IMR-90 (cell line): ENCODE measurements at places on chromosomes 7 and 10.

GRCh38 chr10:97072851-97073665 lies 112.7 kb downstream of the SLIT1 start:
- DNase-seq, result peak; percentile 71

GRCh38 chr7:103048833-103049232 lies 25.8 kb downstream of the FBXL13 start:
- DNase-seq, result peak; percentile 20

GRCh38 chr7:44065431-44066110 lies at the start of gene PGAM2:
PGAM2 (minus strand) TSS chr7:44065567; CDS start chr7:44065529, 38 bp downstream.
- no peak for DNase-seq

- no peak for DNase-seq
Measured at GRCh38 chr10:17022466-17022825, 107.2 kb downstream of the CUBN start.

DNA sequence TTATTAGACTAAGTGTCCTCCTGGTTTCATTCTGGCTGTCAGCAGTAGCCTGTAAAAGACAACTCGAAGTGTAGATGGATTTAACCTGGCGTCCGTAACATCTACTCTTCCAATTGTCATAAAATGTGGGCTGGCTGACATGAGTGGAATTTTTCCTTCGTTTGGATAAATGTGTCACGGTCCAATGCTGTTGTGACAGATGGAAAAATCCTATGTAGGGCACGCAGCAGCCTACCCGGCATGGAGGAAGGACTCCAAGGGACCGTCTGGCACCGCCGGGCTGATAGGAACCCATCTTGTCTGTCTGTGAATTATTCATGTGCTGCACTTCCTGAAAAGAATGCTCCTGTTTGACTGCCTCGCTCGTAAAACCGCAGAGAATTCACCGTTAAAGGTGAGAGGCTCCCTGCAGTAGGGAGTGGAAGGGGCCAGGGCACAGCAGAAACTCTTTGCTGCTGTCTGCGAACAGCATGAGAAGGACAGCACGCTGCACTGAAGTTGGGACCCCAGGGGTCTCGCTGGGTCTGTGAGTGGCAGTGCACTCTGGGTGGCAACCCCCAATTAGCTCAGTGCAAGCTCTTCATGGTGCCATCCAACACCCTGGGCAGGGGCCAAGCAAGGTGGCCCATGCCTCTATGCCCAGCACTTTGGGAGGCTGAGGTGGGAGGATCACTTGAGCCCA lies 1.6 kb upstream of the ORAI2 start:
- no peak for DNase-seq

DNA sequence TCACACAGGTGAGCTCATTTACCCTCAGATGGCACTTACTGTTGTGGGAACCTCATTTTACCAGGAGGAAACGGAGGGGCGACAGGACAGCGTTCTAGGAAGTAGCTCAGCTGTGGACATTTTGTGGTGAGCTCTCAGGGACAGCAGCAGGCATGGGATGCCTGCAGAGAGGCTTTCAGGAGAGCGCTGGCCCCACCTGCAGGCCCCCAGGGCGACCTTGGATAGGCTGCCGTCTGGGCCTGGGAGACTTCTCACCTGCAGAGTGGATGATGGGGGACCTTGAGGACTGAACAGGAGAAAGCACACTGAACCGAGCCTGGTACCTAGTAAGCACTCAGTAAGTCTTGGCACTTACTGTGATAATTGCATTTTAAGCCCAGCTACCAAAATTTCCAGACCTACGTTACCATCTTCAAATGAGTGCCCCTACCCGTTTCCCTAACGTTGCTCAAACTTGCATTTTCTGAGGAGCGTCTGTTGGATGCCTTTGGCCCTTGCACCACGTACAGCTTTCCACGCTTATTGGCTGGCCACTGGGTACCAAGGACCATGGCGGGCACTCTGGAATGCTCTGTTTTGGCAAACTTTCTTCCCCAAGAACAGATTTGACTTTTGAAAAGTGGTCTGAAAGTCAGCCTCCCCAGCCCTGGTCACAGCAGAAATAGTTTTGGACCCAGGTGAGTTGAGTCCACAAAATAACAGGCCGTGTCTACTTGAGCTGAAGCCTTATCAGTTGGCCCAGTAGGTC lies 223.4 kb downstream of the EBF3 start:
- DNase-seq, result no peak

GRCh38 chr7:43647339-43647672 lies 64.4 kb downstream of the STK17A start:
- peak; percentile 89 for DNase-seq

GRCh38 chr10:49620286-49620810 lies 6.5 kb downstream of the CHAT start:
- no peak for DNase-seq

GRCh38 chr10:78942091-78942501 lies 126.7 kb upstream of the ZMIZ1 start:
- no peak for DNase-seq

DNA sequence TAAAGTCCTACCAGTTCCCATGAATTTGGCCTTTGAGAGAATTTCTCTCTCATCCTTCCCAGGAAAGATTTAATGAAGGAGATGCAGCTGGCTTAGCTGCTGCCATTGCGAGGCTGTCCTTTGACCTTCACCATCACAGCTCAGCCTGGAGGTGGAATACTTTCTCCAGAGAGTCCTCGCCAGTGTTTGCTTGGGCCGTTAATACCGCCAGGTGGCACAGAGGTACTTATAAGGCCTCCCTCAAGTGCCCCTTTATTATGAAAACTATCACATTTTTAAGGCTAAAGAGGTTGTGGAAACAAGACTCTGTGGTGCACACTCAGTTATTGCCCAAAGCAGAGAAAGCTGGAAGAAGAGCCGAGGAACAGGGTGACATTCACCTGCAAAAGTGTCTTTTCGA lies 330.6 kb downstream of the CCSER2 start:
- no peak for DNase-seq

DNA sequence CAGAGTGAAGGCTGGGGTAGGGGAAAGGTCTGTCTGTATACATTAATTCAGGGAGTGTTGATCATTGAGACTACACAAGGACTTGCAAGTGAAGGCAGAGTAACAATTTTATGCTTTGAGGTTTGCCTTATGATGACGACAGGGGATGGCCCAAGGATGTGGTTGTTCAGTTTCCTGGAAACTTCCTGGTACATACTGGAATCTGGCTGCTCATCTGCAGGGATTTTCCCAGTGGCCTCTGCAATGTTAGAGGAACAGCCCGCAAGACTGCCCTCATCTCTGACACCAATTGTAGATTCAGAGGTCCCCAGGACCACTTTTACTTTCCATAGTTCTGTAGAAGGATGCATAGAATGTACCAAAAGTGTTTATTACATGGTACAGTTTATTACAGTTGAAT lies 189.6 kb downstream of the TMEM178B start:
- DNase-seq, result no peak

DNA sequence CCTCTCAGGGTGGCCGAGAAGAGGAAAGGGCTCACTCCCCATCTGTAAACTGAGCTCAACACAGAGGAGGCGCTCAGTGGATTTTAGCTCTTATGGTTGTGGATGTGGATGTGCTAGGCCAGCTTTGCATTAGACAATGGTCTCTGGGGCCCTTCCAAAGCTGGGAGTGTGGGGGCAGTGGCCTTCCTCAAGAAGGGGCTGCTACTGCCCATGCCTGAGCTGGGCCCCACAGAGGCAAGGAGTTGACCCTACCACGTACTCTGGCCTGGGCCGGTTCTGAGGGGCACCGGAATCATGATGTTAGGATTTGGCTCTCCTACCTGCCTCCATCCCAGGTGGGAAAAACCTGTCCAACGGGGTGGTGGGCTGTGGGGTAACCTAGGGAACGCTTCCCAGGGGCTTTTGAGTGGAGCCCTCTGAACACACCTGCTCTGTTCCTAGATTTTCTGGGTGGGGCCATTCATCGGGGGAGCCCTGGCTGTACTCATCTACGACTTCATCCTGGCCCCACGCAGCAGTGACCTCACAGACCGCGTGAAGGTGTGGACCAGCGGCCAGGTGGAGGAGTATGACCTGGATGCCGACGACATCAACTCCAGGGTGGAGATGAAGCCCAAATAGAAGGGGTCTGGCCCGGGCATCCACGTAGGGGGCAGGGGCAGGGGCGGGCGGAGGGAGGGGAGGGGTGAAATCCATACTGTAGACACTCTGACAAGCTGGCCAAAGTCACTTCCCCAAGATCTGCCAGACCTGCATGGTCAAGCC lies 11.5 kb downstream of the AQP1 start:
- DNase-seq, result no peak

DNA sequence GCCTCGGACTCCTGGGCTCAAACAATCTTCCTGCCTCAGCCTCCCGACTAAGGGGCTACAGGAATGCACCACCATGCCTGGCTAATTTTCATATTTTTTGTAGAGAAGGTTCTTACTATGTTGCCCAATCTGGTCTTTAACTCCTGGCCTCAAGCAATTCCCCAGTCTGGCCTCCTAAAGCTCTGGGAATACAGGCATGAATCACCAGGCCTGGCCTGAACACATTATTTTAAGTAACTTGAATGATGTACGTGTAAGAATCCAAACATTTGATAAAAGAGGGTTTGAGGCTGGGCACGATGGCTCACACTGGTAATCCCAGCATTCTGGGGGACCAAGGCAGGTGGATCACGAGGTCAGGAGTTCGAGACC lies 13.0 kb upstream of the BAMBI start:
- DNase-seq, result peak; percentile 79

DNA sequence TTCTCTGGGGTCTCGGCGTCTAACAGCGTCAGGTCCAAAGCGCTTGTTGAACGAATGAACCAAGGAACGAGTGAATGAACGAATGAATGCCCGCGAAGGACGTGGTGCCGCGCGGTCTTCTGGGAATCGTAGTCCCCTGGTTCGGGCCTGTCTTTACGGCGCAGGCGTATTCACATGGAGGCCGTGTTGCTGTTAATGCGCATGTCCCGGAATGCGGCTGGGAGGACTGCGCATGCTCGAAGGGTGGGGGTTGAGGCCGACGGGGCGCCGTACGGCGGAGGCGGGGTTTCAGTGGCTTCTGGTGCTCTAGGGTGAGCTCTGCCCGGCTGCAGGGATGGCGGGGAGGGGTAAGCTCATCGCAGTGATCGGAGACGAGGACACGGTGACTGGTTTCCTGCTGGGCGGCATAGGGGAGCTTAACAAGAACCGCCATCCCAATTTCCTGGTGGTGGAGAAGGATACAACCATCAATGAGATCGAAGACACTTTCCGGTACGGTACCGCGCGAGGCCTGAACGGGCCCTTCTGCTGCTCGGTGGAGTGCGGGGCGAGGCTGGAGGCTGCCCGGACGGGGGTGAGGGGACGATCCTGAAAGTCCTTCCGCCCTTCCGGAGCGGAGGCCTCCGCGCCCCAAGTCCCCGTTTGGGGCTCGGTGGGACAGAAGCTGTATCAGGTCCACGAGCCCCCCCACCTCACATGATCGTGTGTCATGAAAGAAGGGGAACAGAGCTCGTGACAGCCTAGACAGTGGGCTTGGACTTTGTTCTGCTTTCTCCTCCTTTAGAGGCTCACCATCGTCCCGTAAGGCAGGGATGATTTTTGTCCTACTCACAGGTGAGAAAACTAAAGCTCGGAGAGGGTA lies at the start of gene ATP6V1F:
TSS of gene ATP6V1F (plus strand) at position 286 of the 862 bp plus-strand sequence. CDS start at position 335, 49 bp downstream.
- DNase-seq, result peak; percentile 96

GRCh38 chr7:116150588-116150987 lies 59.8 kb upstream of the TES start:
- DNase-seq, result peak; percentile 56

- DNase-seq, result no peak
Measured at GRCh38 chr10:73814896-73815718, 3.7 kb upstream of the NDST2 start.

- no peak for DNase-seq
Measured at GRCh38 chr7:150992833-150993302, 2.1 kb downstream of the NOS3 start.

DNA sequence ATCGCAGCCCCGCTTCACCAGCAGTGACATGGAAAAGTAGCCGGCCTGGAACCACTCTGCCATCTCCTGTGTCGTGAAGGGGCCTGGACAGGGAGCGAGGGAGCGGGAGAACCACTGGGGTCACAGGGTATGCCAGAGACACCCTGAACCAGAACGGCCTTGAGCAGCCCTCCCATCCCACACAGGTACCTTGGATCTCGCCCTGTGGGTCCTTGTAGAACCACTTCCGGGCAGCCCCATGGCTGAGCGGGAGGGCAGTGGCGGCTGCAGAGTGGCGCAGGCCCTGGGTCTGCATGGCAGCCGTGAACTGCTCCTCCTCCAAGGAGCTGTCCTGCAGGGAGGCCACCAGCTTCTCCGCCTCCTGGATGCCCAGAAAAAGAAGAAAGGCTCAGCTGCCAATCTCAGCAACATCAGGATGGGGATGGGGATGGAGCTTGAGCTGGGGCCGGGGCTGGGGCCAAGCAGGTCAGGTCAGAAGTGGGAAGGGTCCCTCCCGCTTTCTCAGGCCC lies 9.5 kb downstream of the GIGYF1 start:
- no peak for DNase-seq

DNA sequence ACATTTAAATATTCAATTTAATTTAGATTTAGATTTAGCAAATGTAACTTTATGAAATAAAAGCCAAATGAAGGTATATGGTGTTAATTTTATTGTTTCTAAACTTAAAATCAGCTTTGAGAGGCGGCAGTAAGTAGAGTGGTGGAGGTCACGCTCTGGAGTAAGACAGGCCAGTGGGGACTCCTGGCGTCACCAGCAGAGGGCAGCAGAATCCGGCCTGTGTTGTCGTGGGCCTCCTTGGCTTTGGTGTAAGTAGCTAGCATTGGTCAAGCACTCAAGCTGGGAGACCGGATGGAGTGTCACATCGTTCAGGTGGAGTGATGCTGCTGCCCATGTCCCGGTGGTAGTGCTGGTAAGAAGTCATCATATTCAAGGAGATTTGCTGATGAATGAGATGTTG lies 98.7 kb upstream of the DNAJB6 start:
- no peak for DNase-seq

DNA sequence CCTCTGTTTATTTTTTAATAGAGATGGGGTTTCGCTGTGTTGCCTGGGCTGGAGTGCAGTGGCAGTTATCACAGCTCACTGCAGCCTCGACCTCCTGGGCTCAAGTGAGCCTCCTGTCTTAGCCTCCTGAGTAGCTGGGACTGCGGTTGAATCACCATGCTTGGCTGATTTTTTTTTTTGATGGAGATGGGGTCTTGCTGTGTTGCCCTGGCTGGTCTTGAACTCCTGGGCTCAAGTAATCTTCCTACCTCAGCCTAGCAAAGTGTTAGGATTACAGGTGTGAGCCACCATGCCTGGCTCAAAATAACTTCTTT lies 8.1 kb downstream of the DYNC2I1 start:
- no peak for DNase-seq

GRCh38 chr10:43417950-43418768 lies 9.2 kb upstream of the HNRNPF start:
- DNase-seq, result no peak

DNA sequence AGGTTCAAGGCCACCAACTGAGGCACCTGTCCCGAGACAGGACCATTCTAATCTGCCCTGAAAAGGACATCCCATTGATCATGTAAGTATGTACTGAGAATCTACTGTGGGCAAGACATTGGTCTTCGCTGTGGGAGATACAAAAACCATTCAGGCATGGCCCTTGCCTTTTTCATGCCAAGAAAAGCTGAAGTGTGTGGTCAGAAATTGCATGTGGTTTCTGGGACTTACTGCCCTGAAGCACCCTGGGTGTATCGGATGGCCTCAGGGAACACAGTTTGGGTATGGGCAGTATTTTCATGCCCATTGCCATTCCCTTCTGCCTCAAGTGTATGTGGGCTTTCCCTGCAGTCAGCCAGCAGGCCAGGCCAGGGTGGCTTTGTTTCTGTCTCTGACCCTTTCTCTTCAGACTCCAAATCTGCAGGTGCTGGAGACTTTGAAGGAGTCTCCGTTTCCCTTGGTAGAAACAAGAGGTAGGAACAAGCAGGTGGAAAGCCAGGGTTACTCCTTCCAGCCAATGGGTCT lies 285.7 kb downstream of the ZEB1 start:
- no peak for DNase-seq
